Muscle of arm (tissue), 14 donors: ENCODE measurements at places on chromosomes 4 and X.

GRCh38 chr4:113468165-113469022 lies 293.1 kb downstream of the CAMK2D start:
- peak; percentile 35 for DNase-seq

GRCh38 chrX:928606-929005 lies 283.8 kb downstream of the CRLF2 start:
- DNase-seq = no peak

GRCh38 chr4:156512622-156513021 lies 459.0 kb downstream of the PDGFC start:
- peak; percentile 30 for DNase-seq

GRCh38 chr4:16449406-16449805 lies 223.1 kb upstream of the TAPT1 start:
- DNase-seq = no peak

DNA sequence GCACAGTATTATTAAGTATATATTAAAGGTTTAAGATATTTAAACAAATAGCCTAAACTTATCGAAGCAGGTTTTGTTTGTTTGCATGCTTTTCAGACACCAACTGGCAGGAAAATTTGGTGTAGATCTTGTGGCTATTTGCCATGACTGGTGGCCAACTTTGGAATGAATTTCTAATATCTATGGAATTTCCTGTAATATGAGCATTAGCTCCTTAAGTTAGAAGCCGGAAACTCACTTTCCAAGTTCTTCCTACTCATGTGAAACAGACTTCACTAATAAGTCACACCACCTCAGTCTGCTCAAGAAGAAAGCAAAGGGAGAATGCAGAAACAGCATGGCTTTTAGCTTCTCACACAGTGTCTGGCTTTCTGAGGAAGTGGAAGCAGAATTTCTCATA lies 563.9 kb downstream of the GRXCR1 start:
- no peak for DNase-seq

DNA sequence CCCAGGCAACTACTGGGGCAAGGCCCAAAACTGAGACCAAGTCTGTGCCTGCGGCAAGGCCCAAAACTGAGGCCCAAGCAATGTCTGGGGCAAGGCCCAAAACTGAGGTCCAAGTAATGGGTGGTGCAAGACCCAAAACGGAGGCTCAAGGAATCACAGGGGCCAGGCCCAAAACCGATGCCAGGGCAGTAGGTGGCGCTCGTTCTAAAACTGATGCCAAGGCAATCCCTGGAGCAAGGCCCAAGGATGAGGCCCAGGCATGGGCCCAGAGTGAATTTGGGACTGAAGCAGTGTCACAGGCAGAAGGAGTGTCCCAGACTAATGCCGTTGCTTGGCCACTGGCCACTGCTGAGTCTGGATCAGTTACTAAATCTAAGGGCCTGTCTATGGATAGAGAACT lies 2.7 kb downstream of the GPRASP2 start:
- DNase-seq = no peak

- DNase-seq = no peak
Observed at GRCh38 chrX:34918091-34918736, 24.4 kb upstream of the FAM47B start.

GRCh38 chrX:153412746-153413720 lies 1.8 kb downstream of the ZFP92 start:
- DNase-seq = no peak

- DNase-seq = peak; percentile 49
Observed at GRCh38 chrX:24149351-24150050, at the start of gene ZFX. ZFX (plus strand) TSS chrX:24149729; CDS start chrX:24172743, 23,014 bp downstream.

- no peak for DNase-seq
Observed at GRCh38 chr4:130419211-130419975, 1323.4 kb downstream of the C4orf33 start.

DNA sequence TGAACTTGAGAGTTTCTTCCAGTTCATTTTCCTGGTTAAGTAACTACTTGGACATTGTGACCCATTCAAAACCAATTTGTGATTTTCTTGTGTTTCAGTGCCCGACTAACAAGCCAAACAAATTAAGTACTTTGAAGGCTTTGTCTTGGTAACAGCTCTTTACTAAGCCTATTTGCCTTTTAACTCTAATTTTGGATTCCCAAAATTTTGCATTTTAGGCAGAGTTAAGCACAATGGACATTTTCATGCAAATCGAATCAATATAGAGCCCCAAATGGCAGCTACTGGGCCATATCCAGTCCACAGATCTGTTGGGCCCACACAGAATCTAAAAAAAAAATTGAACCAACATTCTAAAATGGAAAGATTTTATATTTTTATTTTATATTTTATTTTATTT lies 31.4 kb upstream of the CHRNA9 start:
- no peak for DNase-seq

GRCh38 chrX:119186763-119187162 lies 49.3 kb upstream of the PGRMC1 start:
- peak; percentile 19 for DNase-seq

DNA sequence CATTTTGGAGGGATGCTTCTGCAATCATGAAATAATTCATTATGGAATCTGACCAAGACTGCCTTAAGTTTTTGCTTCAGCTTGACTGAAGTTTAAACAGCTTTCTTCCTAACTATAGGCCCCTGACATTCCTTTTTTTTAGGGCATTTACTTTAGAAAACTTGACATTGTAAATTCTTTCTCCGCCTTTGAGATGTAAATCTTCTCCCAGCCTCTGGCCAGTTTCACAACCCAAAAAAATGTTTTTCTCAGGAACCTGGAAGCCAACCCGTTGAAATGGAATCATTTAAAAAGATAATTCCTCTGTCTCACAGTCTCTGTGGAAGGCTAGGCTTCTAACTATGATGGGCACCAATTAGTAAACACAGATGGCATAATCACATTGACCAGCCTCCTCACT lies 710.4 kb upstream of the PABPC4L start:
- no peak for DNase-seq

DNA sequence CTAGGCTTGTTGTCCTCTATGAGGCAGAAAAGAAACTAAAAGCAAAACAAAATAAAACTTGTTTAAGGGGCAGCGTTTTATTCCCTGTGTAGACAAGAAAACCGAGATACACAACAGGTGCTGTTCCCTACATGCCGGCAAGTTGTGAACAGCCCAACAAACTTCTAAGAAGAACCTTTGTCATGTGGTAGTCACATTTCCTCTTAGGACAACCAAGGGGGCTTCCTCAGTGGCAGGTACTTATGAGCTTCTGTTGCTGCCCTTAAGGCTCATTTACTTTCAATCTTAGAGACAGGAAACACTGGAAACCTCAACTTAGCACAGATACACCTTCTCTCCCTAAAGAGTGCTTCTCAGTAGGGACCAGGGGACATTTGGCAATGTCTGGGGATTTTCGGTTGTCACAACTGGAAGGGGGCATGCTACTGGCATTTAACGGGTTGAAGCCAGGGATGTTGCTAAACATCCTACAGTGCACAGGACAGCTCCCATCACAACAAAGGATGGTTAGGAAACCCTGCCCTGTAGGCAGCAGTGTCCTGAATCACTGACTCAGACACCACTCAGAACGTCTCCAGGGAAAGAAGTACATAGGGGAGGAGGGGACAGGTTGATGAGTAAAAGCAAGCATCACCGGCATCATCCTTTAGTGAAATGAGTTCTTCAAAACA lies 111.0 kb downstream of the ASB9 start:
- DNase-seq = no peak

- no peak for DNase-seq
Observed at GRCh38 chrX:100829730-100830129, 9.5 kb downstream of the CSTF2 start.

DNA sequence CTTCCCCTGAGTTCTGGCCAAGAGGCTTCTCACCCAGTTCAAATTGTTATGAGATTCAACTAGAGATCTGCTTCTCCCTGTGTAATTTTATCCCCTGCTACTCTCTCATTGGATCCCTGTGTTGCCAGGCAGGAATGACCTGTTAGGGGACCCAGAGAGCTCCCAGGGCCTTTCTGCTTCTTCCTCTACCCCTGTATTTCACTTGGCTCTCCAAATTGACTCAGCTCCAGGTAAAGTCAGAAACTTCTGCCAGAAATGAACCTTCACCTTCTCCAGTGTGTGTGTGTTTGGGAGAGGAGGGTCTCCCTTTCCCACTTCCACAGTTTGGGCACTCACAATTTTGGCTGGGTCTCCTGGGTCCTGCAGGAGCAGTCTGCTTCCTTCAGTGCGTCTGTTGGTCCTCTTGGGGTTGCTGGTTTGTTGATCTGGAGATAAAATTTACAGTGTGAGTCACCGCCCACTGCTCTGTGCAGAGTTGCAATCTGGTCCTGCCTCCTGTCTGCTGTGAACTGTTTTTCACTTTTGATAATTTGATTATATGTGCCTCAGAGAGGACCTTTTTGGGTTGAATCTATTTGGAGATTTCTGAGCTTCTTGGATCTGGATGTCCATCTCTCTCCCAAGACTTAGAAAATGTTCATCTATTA lies 112.4 kb upstream of the EDA2R start:
- DNase-seq = no peak

GRCh38 chrX:65697211-65697641 lies 29.8 kb downstream of the MSN start:
- DNase-seq = no peak

GRCh38 chr4:122309988-122310626 lies 68.7 kb upstream of the ADAD1 start:
- DNase-seq = no peak

- DNase-seq = peak; percentile 22
Observed at GRCh38 chr4:73341454-73341853, 62.6 kb upstream of the ALB start.

- DNase-seq = peak; percentile 35
Observed at GRCh38 chr4:119693126-119693525, 64.5 kb upstream of the PDE5A start.

DNA sequence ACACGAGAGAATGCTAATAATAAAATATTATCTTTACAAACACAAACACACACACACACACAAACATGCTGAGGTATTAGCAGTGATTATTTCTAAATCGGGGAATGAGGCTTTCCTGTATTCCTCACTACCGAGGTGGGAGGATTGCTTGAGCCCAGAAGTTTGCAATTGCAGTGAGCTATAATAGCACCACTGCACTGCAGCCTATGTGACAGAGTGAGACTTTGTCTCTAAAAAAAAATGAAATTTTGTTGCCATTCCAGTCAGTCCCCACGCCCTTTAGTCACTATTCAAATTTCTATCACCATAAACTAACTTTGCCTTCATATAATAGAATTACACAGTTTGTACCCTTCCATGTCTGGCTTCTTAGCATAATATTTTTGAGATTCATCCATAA lies 456.5 kb upstream of the CPEB2 start:
- DNase-seq = no peak
